ENCODE measurements at places on chromosomes 11 and 22.

- DNase-seq = no peak
These were observed 353.4 kb downstream of the TENM4 start for GRCh38 chr11:79087238-79087960.

DNA sequence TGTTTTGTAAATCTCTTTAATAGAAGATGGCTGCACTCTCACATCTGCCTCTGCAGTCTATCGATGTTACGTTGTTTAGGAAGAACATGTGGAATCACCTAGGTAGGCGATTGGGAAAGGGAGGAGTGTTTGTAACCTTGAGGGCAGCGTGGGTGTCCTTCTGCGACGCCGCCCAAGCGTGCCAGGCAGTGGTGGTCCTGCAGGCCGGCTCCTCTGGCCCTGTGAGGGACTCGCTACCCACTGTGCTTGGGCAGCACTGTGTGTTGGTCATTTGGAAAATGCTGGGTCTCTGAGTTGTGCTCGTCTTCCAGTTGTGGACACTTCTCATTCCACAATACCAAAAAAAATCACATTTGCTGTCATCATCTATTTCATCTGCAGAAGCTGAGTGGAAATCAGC lies 29.1 kb downstream of the CTTN start:
- no peak for DNase-seq

- DNase-seq = no peak
These were observed 6.4 kb upstream of the CDPF1 start for GRCh38 chr22:46256358-46256958.

GRCh38 chr11:104339380-104339831 lies 175.5 kb upstream of the PDGFD start:
- DNase-seq = no peak

- DNase-seq = no peak
These were observed 34.8 kb upstream of the E2F8 start for GRCh38 chr11:19275496-19275895.

GRCh38 chr11:57330029-57330428 lies 5.3 kb upstream of the TNKS1BP1 start:
- DNase-seq = no peak

GRCh38 chr11:119845756-119846155 lies 116.8 kb upstream of the NECTIN1 start:
- no peak for DNase-seq

GRCh38 chr11:65496304-65497140 lies 2.3 kb upstream of the MALAT1 start:
- DNase-seq = no peak

DNA sequence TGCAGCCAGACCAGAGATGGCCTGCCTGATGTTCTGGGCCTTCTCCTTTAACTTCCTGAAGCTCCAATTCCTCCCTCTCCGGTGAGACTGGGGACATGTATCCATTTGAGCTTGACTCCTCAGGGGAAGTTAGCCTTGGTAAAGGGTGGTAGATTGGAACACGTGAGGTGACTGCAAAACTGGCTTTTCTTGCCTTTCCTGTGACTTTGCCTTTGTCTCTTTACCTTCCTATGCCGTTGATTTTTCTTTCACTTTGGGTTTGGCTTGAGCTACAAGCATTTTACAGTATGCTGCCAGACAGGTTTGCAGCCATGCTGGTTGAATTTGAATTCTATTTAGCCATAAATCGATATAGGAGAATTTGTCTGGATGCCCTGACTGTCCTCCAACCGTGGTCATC lies 16.8 kb upstream of the GLYATL1 start:
- DNase-seq = no peak

DNA sequence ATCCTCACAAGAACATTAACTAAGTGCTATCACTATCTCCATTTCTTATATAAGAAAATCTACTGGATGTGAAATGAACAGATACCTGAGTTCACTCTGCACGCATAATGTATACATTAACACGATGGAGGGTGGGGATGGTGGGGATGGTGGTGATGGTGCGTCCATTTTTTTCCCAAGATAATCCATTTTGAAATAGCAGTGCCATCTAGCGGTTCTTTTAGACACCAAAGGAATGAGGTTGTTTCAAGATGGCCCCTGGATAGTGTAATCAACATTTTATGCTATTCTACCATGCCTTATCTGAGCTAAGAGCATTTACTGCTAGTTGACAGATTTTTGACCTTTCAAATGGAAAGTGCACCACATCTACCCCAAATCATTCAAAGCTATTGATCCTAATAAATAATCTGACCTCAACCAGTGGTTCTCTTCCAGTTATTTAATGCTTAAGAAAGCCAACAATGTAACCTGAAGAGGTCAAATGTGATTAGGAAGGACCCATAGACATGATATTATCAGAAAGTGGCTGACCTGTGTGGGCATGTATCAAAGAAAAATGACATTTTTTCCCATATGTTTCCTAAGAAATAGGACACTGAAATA lies 714.7 kb upstream of the TENM4 start:
- no peak for DNase-seq

DNA sequence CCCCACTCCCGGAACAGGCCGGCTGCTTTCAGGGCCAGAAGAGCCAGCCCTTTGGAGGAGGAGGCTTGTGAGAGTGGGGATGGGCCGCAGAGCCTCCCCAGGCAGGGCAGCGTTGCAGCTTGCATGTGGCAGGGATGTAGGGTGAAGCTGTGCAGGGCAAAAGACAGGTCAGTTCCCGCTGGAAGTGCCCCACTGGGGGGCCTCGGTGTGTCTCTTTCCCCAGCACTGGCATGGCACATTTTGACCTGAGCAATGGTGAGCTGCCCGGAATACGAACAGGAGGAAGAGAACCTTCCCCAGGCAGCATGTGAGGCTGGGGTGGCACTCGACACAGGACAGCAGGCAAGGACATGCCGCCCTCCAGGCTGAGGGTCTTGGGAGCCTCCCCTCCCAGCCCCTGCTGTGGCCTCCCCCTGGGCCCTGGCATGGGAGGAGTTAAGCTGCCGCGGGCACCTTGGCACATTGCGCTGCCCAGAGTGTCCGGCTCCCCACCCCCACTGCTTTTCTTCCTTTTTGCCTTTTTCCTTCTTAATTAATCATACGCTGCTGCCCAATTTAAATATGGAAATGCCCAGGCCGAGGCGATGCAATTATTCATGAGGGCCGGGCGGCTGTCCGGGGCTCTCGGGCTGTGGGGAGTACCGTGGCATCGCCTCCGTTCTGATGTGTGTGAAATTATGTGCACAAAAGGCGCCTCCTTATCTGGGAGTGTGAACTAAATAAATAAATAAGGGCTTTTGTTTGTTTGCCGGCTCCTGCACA lies 76.0 kb upstream of the WNT7B start:
- DNase-seq = no peak

- no peak for DNase-seq
These were observed 62.6 kb downstream of the EFCAB6 start for GRCh38 chr22:43749473-43749872.

DNA sequence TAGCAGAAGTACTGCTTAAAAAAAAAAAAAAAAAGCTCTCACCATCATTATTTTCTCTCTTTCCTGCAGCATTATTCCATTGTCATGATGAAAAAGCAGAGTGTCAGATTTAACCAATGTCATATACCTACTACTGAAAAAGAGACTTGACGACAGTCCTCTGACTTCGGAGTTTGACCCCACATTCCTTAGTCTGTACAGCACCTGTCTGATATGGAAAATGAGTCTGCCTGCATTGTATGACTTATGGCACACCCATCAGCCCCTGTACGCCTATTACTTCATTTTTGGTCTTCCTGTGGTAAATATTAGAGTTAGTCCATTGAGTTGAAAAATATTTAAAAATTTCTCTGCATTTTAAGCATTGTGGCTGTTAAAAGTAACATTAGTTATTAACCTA lies 54.5 kb upstream of the NOX4 start:
- no peak for DNase-seq

GRCh38 chr22:37032535-37033460 lies 13.3 kb downstream of the MPST start:
- no peak for DNase-seq

DNA sequence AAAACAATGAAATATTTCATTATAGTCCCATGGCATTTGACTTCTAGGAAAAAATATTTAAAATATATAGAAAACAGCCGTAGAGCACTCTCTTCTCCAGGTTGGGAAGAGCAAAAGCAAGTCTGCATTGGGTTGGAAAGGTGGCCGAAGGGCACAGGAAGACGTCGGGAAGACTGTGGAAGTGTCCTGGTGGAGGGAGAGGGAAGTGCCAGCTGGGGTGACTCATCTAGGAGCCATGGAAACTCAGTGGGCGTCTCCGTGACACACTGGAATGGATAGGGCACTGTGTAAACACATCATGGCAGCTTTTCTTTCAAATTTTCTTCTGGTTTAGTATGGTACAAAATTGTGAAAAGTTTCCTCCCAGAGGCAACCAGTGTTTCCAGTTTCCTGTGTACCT lies 12.7 kb downstream of the GTPBP1 start:
- no peak for DNase-seq

DNA sequence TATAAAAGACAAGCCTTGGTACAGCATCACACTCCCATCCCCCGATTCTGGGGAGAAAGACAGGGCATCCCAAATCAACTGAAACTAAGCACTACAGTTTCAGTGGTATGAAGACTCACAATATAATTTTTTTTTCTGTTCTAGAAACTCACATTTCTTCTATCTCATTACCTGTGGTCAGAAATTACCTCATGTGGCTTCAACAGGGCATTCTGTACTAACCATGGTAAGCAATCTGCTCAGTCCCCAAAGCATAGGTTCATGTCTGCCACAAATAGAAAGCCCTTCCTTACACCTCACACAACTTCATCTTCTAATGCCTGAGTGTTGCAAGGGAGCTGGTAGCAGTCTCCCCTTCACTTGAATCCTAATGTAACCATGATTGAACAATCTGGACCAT lies 147.4 kb upstream of the POU2AF2 start:
- no peak for DNase-seq

- no peak for DNase-seq
These were observed 38.7 kb downstream of the MYO18B start for GRCh38 chr22:25780673-25781072.

DNA sequence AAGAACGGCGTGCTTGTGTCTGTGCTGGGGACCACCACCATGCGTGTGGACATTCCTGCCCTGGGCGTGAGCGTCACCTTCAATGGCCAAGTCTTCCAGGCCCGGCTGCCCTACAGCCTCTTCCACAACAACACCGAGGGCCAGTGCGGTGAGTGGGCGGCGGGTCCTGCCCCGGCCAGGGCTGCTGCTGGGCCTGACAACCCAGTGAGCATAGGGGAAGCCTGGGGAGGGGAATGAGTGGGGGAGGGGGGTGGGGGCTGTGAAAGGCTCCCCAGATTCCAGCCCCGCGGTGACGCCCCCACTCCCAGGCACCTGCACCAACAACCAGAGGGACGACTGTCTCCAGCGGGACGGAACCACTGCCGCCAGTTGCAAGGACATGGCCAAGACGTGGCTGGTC lies 31.9 kb downstream of the MUC5B start:
- DNase-seq = no peak

DNA sequence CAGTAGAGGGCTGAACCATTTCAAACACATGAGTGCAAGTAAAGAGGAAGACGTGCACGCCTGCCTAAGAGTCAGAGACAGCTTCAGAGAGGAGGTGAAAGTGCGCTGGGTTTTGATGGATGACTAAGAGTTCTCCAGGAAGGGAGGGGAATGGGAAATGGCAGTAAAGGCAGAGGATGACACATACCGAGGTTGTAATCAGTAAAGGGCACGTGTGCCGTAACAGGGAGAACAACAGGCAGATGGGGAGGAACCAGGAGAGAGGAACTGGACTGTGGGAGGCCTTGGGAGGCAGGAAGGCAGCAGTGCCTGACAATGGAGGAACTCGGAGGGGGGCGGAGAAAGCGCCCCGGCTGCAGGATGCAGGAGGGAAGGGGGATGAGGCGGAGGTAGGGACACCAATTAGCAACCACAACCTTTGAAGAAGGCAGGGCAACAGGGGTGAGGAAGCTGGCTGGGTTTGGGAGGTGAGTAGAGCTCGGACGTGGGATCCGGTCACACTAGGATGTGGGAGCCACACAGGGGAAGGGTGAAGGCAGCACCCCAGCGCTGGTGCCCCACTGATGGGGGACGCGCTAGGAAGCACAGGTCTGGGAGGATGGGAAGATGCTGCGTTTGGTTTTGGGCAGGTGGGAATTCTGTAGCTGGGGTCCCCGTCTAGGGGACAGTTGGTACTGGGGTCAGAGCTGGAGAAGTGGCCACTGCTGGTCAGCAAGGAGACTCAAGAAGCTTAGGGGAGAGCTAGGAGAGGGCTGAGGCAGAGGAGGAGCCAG lies 67.4 kb downstream of the SCUBE1 start:
- DNase-seq = no peak

DNA sequence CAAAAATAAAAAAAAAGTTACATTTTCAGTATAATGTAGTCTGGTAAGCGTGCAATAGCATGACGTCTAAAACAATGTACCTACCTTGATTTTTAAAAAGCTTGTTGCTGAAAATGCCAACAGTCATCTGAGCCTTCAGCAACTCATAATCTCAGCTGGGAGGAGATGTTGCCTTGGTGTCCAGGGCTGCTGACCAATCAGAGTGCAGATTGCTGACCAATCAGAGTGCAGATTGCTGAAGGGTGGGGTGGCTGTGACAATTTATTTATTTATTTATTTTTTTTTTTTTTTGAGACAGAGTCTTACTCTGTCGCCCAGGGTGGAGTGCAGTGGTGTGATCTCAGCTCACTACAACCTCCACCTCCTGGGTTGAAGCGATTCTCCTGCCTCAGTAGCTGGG lies 17.8 kb downstream of the ZBED4 start:
- no peak for DNase-seq

DNA sequence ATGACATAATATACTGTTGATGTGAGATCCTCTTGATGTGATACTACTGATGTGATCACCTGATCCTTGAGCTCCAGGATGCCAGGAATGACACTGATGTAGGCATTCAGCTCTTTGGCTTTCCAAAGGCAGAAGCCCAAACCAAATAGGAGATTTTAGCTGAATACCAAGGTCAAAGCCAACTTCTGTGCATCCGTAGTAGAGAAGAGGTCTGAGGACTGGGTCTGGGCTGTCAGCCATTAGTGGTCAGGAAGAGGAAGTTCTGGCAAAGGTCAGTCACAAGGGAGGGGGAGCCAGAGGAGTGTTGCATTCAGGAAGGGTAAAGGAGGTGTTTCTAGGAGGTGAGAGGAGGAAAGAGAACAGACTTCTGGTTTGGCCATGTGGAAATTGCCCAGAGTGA lies 53.4 kb upstream of the PARVG start:
- DNase-seq = no peak

- no peak for DNase-seq
These were observed 966 bp upstream of the CASP12 start for GRCh38 chr11:104899226-104899625.

- DNase-seq = no peak
These were observed 32.1 kb downstream of the A4GALT start for GRCh38 chr22:42688241-42689211.

DNA sequence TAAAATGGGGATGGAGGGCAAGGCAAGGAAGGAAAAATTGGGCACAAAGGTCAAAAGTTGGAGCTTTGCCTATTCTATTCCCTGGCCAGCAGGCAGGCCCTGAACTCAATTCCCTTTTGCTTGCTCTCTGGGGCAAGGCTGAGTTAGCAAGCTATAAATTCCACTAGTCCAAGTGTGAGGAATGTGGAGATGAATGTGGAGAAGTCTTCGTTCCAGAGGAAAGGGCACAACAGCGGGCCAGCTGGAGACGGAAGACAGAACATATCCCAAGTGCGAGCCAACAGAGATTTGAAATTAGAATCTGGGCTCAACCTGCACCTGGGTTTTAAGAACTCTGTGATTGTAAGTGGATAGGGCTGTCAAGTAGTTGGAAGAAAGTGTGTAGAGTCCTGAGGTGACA lies 29.5 kb upstream of the FZD4 start:
- DNase-seq = no peak

Data from stimulated activated CD8-positive, alpha-beta memory T cell treated with anti-CD3 and anti-CD28 coated beads, Interleukin-15, amount 100 ng/mL, for 4 hours (primary cell).